Colonic mucosa (tissue), 4 donors: ENCODE measurements at places on chromosomes 11 and 22.
A peak's percentile ranks its signal among the peaks of the same experiment; 100 is the strongest.

DNA sequence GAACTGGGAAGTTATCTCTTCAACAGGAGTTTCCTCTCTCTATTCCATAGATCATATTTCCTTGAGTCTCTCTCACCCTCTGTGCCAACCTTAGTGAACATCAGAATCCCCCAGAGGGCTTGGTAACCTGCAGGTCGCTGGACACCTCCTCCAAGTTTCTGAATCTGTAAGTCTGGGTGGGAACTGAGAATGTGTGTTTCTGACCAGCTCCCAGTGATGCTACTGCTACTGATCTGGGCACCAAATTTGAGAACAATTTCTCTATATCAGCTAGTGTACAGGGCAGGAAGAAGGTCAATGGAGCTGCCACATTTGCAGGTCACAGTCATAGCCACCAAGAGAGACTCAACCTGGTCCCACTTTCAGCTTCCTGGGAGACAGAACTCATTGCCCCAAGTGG, 62.9 kb downstream of the RCN1 start:
- no peak for DNase-seq

DNA sequence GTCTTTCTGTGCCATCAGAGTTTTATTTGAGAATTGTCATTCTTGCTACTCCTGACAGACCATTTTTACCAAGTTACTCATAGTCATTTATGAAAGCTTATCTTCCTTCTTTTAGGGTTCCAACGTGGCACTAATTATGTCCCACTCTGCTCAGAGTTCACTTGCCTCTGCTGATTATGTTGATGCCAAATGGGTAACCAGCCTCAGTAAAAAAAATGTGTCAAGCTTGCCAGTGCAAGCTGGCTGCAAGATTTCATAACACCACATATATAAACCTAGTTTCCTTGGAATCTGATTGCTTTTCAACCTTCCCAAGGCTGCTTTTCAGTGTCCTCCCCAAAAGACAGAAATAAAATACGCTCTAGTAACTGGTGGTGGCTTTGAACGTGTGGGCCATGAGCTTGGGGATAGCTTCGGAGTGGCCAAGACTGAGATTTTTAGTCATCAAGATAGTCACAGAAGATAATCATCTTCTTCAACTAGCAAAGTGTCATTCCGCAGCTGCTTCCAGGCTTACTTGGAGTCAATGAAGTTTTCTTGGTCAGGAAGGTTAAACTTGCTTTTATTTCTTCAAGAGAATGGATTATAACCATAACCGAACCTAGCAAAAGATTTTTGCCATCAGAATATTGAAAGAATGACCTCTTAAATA, 29.5 kb upstream of the APOA1 start:
- no peak for DNase-seq

GRCh38 chr11:25890626-25891260, 441.2 kb upstream of the ANO3 start:
- no peak for DNase-seq

DNA sequence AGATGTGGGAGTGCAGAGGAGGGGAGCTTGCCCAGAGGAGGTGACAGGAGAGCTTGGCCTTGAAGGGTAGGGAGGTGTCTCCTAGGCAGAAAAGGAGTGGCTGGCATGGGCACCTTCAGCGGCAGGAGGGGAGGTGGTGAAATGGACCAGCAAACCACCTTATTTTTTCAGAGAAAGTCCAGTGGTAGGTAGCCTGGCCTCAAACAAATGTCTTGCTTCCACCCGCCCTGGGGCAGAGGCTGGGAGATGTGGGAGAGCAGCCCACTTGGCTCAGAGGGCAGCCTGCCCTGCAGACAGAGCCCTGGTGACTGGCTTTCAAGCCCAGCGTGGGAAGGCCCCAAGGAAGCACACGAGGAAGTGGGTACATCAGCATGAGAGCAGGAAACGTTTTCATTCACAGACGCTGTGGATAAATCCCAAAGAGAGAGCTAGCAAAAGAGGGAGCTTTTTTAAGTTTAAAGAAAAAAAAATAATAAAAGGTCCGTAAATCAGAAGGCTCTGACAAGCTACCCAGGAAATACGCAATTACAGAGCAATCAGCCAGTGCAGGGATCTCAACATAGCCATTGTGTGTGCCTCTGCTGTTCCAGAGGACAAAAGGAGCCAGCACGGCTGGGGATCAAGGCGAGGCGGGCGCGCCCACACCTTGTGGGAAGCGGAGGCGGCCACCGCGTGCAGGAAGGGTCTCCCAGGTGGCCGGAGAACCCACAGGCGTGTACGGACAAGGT, 238.7 kb upstream of the PLET1 start:
- DNase-seq = no peak

DNA sequence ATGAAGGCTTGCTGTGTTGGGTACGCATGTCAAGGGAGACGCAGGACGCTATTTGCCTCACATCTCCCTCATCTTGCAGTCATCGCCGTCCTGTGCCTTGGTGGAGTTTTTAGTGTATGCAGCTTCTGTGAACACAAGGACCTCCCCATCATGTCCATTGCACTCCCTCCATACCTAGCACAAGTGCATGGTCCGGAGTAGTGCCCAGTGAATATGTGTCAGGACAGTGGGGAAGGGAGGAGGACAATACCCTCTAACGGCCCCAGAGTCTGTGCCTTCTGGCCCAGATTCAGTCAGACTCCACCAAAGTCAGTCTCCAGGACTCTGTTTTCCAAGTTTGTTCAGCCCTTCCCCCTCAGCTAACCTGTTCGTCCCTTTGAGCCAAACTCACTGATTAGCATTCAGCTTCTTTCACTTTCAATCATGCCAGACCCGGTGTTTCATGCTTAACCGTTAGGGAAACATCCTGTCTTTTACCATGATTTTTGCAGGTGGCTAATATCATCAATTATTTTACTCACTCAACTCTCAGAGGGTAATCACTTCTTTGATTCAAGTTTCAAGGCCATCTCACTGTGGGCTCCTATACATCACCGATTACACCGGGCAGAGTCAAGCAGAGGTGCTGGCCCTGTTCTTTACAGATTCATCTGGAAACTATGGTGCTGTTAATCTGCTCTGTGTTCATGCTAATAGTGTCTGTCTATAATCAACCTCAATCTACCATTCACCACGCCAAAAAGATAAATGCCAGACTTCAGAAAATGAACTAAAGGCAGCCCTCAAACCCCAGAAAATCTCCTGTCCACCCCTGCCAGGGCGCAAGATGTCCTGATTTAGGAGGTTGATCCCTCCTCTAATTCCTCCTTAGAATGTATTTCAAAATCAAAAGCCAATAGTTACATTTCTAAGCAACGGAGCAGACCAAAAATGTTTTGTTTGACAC, 156.5 kb downstream of the RRAS2 start:
- DNase-seq = no peak

DNA sequence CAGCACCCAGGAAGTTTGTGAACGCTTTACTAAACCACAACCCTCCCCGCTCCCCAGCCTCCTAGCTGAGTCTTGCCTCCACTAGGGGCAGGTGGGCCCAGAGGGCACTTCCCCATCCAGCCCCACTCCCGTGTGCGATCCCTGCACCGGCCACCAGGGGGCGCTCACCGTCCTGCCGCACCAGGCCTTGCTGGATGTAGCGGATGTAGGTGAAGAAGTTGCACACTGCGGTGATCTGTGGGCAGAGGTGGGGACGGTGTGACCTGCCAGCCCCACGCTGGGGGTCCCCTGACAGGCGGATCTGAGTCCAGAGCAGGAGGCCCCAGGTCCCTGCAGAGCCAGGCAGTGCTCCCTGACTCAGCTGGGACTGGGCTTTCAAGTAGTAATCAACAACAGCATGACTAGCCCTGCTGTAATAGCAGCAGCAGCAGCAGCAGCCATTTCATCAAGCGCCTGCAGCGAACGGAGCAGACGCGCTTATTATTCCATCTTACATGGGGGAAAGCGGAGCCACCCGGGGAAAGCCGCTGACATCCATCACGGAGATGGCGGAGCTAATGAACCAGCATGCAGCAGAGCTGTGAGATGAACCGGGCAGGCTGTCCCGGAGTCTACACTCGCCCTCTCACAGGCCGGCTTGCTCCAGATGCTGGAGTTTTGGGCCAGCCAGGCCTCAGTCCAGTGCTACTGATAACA, 7.9 kb upstream of the FADS3 start:
- DNase-seq = peak; percentile 90

- DNase-seq = no peak
Measured at GRCh38 chr22:43031617-43032016, 16.7 kb upstream of the PACSIN2 start.

DNA sequence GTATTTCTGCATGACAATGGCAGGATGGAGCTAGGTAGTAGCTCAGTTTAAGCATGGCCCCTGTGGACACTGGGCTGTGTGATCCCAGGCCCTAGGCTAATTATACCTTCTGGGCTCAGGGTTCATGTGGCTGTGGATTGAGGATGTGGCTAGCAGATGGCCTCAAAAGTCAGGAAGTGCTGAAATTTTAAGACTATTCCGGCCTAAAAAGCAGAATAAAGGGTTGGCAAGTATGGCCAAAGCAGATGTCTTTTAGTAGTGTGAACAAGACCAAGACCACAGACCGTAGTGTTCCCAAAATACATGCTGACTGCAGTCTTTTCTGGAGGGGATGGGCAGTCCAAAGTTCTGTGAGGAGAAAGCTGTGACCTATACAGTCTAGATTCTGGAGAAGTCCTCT, 115.7 kb upstream of the RAG2 start:
- no peak for DNase-seq

DNA sequence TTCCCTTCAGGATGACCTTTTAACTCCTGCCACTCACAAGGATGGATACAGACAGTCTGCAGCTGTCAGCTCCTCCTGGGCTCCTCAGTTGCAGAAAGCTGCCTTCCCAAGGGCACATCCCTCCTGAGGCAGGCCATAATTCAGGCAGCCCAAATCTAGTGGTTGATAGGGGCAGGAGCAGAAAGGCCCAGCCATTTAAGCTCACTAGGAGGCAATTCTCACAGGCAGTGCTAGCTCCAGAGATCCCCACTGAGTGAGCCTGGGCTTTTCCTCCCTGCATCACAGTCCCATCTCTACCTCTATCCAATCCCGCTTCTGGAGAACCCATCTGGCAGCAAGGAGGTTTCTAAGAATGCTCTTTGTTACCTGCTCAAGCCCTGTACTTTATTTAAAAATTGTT, 200.6 kb downstream of the ARHGAP42 start:
- DNase-seq = no peak

DNA sequence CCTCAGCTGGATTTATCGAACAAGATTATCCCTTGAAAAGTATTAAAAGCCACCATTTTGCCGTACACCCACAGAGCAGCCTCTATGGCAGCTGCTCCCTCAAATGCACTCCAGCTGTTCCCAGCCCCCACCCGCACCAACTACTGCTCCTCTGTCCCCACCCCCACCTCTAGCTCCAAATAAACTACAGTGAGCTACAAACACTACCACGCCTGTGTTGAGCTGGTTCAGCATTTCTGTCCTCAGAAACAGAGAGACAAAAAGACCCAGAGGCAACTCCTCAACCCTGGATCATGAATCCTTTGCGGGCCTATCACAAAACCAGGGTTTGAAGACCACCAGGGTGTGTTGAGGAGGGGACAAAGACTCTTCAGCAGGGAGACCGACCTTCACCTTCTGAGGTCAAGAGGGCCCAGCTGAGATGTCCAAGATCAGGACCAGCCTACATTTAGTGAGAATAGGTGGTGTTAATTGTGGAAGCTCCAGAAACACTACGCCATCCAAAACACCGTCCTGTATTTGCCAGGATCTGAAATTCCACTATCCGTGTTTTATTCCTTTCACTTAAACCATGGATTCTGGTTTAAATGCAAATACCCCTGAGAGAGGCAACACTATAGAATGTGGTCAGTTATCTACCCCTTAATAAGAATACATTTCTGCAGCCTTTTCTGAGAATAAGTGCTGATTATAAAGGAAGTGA, 195.9 kb downstream of the DSCAML1 start:
- no peak for DNase-seq

GRCh38 chr11:10540546-10540914, 457 bp downstream of the RNF141 start:
- peak; percentile 63 for DNase-seq
